ENCODE measurements at places on chromosomes 5 and 9. TPM values are rescaled to one million over a fixed set of nuclear protein-coding genes. Genes with fewer than 3 reads are reported as not detected.

PDLIM4 gene
- polyA plus RNA-seq = 58.9 TPM

IGIP gene
- 3.8 TPM for polyA plus RNA-seq

ZBTB34 gene
- 1.4 TPM for polyA plus RNA-seq

GRM6 gene
- not detected for polyA plus RNA-seq

DRD1 gene
- 0.02 TPM for polyA plus RNA-seq

SLC25A2 gene
- polyA plus RNA-seq = 0.05 TPM

EDIL3 gene
- 2.7 TPM for polyA plus RNA-seq

SELENOP gene
- polyA plus RNA-seq = 32.2 TPM

HABP4 gene
- polyA plus RNA-seq = 3.2 TPM

GNG10 gene
- 13.9 TPM for polyA plus RNA-seq

SLC36A2 gene
- polyA plus RNA-seq = not detected

TSSK1B gene
- 0.01 TPM for polyA plus RNA-seq

All from esophagus (tissue), 2 donors.